Activated naive CD4-positive, alpha-beta T cell treated with anti-CD3 and anti-CD28 coated beads for 36 hours (primary cell): ENCODE measurements at places on chromosomes 4 and X.

DNA sequence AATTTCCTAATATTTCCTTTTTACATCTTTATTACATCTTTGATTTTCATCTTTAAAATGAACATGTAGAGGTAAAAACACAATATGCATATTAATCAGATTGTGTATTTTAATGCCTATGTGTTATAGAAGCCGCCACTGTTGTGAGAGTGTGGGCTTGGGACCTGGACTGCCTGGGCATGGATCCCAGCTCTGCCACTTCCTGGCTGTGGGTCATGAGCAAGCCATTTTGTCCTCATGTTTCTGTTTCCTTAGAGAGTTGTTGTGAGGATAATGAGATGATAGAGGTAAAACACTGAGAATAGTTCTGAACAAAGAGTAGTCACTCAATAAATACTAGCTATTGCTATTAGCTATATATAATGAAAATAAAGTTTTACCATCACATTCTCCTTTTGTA is 38.4 kb upstream of the SCOC start:
- DNase-seq = no peak

DNA sequence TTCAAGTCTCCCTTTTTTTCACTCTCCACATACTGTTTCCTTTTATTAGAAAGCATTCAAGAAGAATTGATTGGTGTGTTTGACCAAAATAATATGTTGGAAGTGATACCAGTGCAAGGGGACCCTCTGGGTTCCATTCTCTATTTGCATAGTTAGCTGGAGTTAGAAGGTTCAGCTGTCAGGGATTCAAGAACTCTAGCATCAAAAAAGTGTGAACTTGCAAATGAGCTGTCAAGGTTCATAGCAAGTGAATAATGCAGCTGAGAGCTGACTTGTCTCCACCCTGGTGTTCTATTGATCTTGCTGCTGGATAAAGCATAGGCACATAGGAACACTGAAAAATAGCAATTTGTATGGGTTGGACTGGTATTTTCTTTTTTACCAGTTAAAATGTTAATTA is 73.2 kb downstream of the SORBS2 start:
- no peak for DNase-seq

GRCh38 chrX:118049713-118050112 is 66.9 kb downstream of the KLHL13 start:
- no peak for DNase-seq

- DNase-seq = no peak
Observed at GRCh38 chrX:136047969-136048368, 62.7 kb downstream of the SLC9A6 start.

DNA sequence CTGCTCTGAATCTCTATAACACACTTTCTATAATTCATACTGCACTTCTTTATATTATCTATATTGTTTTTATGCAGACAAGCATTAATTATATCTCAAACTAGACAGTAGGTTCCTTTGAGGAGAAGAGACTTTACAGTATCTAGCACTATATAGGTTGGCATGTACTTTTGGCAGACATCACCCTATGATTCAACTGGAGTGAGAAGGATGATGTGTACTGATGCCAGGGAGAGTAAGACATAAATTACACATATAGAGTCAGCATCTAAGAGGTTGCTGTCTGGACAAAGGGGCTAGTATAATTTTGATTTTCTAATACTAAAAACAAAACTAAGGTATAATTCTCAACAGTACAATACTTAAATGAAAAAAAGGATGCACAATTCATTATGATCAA is 5.1 kb upstream of the RBM41 start:
- DNase-seq = no peak

- DNase-seq = no peak
Observed at GRCh38 chr4:53161787-53162433, 204.0 kb downstream of the SCFD2 start.

GRCh38 chrX:29281078-29281742 is 694.0 kb downstream of the IL1RAPL1 start:
- no peak for DNase-seq

DNA sequence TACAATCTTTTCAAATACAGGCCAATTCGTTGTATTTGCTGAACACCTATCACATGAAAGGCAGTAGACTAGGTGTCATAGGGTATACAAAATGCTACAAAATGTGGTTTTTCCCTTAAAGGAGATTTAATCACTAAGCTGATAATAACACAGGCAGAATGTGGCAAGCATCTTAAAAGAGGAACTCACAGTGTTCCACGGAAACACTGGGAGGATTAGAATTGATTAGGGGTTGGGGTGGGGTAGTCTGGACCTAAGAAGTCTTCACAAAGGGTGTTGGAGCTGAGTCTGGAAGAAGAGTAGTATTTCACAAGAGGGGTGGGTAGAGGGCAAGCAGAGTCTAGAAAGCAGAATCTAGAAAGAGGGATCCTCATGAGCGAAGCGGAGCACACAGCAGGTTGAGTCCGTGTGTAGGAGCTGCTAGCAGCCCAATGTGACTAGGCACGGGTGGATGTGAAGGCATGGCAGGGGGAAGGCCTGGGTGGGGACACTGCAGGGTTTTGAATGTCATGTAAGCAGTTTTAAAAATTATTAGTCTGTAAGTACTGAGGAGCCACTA is 123.6 kb downstream of the MGST2 start:
- no peak for DNase-seq

GRCh38 chr4:10267066-10267465 is 150.5 kb upstream of the WDR1 start:
- DNase-seq = no peak

GRCh38 chrX:2391869-2392606 is 108.7 kb downstream of the DHRSX start:
- no peak for DNase-seq

DNA sequence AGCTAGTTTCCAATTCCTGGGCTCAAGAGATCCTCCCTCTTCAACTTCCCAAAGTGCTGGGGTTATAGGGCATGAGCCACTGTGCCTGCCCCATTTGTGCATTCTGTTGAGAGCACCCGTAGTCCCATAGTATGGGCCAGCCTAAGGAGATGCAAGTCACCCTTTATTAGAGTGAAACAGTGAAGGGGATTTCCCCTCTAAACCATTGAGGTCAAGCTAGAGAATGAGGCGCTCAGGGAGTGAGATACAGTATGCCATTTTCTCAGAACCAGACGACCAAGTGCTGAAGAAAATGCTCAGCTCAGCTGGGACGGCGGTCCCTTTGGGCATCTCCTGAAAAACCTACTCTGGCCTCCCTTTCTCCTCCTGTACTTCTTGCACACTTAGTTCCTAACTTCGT is 18.7 kb downstream of the RNF4 start:
- DNase-seq = no peak

- peak; percentile 77 for DNase-seq
Observed at GRCh38 chrX:72100824-72101351, 30.8 kb downstream of the RTL5 start.

DNA sequence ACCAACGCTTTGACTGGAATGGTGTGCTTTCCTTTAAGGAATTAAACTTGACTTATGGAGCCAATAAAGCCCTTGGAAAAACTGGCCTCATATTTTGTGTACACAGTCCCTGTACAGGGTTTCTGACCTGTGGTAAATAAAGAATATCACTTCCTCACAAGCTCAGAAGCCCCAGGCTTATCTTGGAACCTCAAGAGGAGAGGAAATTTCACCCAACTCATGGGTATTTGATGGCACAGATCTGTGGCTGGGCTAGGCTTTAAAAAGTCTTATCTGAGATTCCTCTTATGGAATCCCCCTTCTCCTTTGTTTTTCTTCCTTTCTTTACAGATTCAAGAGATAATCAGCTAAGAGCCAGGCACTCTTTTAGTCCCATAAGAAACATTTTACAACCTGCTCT is 89.3 kb upstream of the USP38 start:
- DNase-seq = no peak

GRCh38 chr4:747546-748170 is 42.0 kb downstream of the PCGF3 start:
- DNase-seq = no peak

DNA sequence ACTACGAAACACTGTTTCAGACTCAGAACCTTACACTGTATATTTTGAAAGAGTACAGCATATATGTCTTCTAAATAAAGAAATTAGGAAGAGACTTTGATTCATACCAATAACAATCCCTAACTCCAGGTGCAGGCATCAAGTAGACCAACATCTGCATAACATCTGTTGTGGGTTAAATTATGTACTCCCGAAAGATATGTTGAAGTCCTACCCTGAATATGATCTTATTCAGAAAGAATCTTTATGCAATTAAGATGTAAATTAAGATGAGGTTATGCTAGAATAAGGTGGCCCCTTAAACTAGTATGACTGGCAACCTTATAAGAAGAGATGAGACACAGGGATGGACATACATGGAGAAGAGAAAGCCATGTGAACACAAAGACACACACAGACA is 117.9 kb downstream of the INPP4B start:
- DNase-seq = no peak

GRCh38 chr4:8215001-8215427 is 15.9 kb downstream of the SH3TC1 start:
- no peak for DNase-seq

GRCh38 chrX:97402333-97402732 is 518.6 kb downstream of the RPA4 start:
- DNase-seq = no peak

- no peak for DNase-seq
Observed at GRCh38 chr4:19063662-19064061, 1042.1 kb upstream of the LCORL start.
